ENCODE measurements at places on chromosomes 1 and 21. TPM values are rescaled to one million over a fixed set of nuclear protein-coding genes. Genes with fewer than 3 reads are reported as not detected.

Gene ZNF697
- total RNA-seq, result 24.6 TPM

Gene ASAP3
- 12.6 TPM for total RNA-seq

Gene AGMAT
- total RNA-seq, result 1.4 TPM

Gene PTPN22
- total RNA-seq, result 0.63 TPM

Gene GPR137B
- total RNA-seq, result 5.5 TPM

Gene KRTAP13-2
- not detected for total RNA-seq

Gene ATP1A4
- total RNA-seq, result not detected

Gene TEX38
- not detected for total RNA-seq

Gene SPRR2A
- total RNA-seq, result not detected

Gene OR2T35
- total RNA-seq, result not detected

Gene MPZ
- total RNA-seq, result 0.99 TPM

Gene TNFSF4
- 49.1 TPM for total RNA-seq

Gene ANKRD65
- total RNA-seq, result 0.07 TPM

Gene RCAN1
- total RNA-seq, result 22.0 TPM

Gene GDAP2
- total RNA-seq, result 14.0 TPM

Gene PSRC1
- total RNA-seq, result 5.5 TPM

Gene BACE2
- 132 TPM for total RNA-seq

Gene CD164L2
- total RNA-seq, result not detected

Gene CLCA4
- not detected for total RNA-seq

Gene OLFML2B
- 0.28 TPM for total RNA-seq

Gene TNNT2
- not detected for total RNA-seq

Gene LCE2B
- total RNA-seq, result not detected

Gene LAD1
- not detected for total RNA-seq

Gene PATJ
- 2.9 TPM for total RNA-seq

Gene CC2D1B
- total RNA-seq, result 22.8 TPM

Gene S100A2
- total RNA-seq, result 1.6 TPM

Gene GPATCH2
- total RNA-seq, result 18.9 TPM

Gene FLG
- not detected for total RNA-seq

Gene NR5A2
- 2.6 TPM for total RNA-seq
